Forelimb muscle (tissue), 1 donor: ENCODE measurements at places on chromosomes 5 and 9. TPM values are rescaled to one million over a fixed set of nuclear protein-coding genes. Genes with fewer than 3 reads are reported as not detected.

- no peak for DNase-seq
Measured at GRCh38 chr5:141816598-141817399, 61.4 kb downstream of the PCDH1 start.

The PCDHB6 gene
- polyA plus RNA-seq: 1.4 TPM

The CCDC183 gene
- 1.9 TPM for polyA plus RNA-seq

- DNase-seq: no peak
Measured at GRCh38 chr9:114408645-114409044, 20.9 kb upstream of the AKNA start.

DNA sequence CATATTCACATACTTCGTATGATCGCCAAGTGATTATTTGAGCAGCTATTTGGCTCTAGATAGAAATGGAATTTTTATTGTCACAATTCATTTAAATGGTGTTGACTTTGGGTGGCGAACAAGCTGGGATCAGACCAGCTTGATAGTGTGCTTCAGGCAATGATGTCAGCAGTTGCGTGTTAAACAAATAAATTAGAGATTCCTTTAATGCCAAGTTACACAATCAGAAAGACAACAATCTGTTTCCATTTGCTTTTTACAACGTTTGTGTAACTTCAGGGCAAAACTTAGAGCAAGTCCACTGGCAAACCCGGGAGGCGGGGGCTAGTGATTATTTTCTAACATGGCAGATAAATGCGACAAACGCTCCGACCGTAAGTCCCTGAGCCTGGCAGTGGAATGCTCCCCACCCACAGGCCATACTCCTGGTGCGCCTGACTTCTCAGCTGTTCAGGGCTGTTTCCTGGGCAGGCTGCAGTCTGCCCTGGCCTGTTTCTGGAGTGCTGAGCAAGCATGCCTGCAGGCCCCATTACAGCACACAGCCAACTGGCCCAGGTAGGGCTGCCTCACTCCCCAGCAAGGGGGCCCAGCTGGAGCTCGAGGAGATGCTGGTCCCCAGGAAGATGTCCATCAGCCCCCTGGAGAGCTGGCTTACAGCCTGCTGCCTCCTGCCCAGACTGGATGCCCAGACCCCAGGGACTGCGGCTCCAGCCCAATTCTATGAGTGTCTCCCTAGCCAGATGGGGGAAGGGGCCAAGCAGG is 88.7 kb downstream of the BASP1 start:
- DNase-seq: no peak

The DNAJC18 gene
- 22.1 TPM for polyA plus RNA-seq

DNA sequence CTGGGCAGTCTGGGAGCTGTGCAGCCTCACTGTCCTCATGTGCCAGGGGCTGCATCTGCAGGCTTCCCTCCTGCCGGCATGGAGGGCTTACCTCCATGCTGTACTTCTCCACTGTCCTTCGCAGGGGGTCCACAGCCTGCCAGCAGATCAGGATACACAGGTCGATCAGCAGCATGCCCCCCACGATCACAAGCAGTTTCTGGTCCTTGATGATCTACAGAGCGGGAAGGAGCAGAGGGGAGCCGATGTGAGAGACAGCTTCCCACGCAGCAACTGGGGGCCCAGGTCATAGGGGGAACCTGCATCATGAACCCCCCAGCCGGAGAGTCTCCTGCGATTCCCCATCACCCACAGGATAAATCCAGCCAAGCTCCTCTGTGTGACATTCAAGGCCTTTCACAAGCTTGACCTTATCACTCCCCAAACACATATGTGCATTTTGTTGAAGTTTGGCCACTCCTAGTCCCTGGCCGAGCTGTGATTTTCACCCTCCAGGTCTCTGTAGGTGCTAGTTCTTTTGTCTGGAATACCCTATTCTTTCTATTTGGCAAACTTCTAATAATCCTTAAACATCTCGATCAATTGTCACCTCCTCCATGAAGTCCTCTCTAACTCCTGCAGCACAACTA is 107.3 kb upstream of the TBC1D2 start:
- no peak for DNase-seq

DNA sequence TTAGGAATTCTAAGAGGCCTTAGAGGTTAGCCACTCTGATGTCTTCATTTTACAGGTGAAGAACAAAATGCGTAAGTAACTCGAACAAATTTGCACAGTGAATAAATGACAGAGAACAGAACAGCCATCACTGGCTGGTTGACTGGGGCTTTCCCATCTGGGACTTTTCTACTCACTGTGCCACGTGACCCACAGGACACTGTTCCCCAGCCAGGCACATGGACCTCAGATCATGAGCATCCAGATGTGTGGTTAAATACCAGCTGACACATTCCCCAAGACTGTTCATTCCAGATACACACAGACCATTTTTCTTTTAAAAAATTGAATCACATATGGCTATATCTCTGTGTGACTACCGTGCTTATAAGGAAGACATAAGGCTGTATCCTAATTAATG is 25.8 kb upstream of the MED10 start:
- DNase-seq: no peak

The SLC35D2 gene
- polyA plus RNA-seq: 26.1 TPM

The HTR1A gene
- not detected for polyA plus RNA-seq

The GLT6D1 gene
- not detected for polyA plus RNA-seq

The LMBRD2 gene
- polyA plus RNA-seq: 13.7 TPM

The SMIM33 gene
- not detected for polyA plus RNA-seq

The CEP120 gene
- 10.7 TPM for polyA plus RNA-seq

The DNAH5 gene
- 0.57 TPM for polyA plus RNA-seq

GRCh38 chr5:53179691-53180090 is 70.1 kb upstream of the MOCS2 start:
- no peak for DNase-seq

- no peak for DNase-seq
Measured at GRCh38 chr5:89129941-89130340, 247.0 kb upstream of the MEF2C start.

DNA sequence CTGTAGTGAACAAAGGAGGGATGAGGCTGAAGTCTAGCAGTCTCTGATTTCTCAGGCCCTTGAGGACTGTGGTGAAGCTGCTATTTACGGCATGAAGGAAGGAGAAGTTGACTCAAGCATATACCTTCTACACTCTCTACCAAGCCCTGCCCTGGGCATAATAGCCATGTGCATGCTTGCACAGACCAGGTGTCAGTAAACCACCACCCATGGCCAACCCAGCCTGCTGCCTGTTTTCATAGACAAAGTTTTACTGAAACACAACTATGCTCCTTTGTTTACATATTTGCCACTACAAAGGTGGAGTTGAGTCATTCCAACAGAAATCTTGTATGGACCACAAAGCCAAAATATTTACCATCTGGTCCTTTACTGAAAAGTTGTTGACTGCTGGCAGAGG is 126.9 kb downstream of the PAPPA start:
- DNase-seq: no peak

The PCDHAC1 gene
- 0.04 TPM for polyA plus RNA-seq

DNA sequence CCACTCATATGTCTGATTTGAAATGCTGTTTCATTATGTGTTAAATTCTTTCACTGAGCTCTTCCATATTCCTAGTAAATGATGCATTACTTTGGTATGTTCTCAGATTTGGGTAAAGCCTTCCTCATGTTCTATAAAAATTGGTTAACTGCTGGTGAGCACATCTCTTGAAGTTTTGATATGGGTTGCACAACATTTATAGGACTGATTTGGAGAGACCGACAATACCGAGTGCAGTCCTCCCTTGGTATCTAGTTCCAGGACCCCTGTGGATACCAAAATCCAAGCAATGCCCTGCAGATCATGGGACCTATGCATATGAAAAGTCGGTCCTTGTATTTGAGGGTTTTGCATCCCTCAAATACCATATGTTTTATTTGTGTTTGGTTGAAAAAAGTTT is 37.8 kb downstream of the WDR36 start:
- no peak for DNase-seq

GRCh38 chr9:74499770-74500583 is 2.8 kb downstream of the RORB start:
- no peak for DNase-seq

DNA sequence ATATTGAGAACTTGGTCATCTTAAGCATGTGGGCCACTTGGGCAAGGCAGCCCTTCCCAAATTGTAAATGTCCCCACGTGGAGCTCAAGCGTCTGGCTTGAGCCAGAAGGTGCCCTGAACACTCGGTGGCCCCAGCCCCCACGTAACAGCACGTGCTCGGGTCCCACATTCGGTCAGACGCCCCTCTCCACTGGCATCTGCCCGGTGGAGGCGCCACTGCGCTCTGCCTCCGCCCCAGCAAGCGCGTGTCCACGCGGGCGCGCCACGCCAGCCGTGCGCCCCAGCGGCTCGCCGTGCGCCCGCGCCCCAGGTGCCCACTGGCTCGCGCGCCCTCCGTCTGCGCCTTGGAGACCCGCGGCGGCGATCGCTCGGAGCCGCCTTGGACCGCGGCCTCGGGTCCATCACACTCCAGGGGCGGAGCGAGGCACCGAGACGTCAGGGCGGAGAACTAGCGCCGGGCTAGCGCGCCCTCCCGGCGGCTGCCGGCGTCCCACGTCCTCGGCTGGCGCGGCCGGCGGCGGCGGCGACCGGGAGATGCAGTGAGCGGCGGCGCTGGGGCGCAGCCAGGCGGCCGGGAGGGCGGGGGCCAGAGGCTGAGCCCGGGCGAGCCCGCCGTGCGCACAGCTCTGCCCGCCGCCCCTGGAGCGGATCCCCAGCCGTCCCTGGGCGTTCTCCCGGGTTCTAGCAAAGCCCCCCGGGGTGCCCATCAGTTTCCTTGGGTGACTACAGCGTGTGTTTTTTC is at the start of gene PALM2AKAP2:
PALM2AKAP2 (plus strand) TSS at position 488 of the 742 bp plus-strand sequence. CDS start 291 bp downstream, outside the sequence.
- DNase-seq: no peak

DNA sequence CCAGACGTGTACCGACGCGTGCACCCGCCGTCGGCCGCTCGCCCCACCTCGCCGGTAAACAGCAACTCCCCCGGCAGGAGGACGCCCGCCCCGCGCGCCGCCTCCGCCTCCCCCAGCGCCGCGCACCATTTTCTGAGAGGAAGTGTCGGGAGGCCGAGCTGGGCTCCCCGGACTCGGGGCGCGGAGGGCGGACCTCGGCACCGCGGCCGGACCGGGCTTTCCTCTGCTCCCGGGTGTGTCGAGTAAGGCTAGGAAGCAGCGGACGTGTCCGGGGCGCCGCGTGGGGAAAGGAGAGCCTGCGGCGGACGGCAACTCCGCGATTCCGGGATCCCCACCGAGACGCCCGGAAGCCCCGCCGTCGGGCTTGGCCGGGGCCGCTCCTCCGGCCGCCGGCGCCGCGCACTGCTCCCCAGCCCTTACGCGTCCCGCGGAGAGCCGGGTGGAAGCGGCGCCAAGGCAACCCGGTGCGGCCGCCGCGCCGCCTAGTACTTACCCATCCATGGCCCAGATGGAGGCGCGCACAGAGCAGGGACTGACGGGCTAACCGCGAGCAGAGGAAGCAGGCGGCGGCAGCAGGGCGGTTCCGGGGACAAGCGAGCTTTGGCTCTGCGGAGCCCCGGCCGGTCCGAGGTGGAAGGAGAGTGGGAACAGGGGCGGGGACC is at the start of gene PTBP3:
PTBP3 (minus strand) TSS at position 643 of the 662 bp plus-strand sequence. CDS start 35,754 bp downstream, outside the sequence.
- DNase-seq: no peak

DNA sequence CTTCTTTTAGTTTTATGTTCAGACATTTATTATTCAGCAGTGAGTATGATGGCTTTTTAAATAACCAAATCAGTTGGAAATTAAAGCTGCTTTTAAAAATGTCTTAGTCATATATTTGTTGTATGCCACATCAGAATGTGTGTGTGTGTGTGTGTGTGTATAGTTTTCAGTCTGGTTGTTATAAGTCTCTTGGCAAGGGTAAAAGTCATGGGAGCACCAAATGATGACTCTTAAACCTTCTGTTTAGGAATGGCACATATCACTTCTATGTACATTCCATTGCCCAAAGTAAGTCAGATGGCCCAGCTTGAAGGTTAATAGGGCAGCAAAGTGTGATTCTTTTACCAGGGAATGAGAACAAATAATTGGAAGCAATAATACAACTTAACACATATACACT is 135.9 kb downstream of the RNF180 start:
- DNase-seq: no peak

The MCTP1 gene
- polyA plus RNA-seq: 7.2 TPM

The DOCK8 gene
- polyA plus RNA-seq: 6.0 TPM
